Caco-2 (cell line): ENCODE measurements at places on chromosomes 3 and 15. TPM values are rescaled to one million over a fixed set of nuclear protein-coding genes. Genes with fewer than 3 reads are reported as not detected.

DNA sequence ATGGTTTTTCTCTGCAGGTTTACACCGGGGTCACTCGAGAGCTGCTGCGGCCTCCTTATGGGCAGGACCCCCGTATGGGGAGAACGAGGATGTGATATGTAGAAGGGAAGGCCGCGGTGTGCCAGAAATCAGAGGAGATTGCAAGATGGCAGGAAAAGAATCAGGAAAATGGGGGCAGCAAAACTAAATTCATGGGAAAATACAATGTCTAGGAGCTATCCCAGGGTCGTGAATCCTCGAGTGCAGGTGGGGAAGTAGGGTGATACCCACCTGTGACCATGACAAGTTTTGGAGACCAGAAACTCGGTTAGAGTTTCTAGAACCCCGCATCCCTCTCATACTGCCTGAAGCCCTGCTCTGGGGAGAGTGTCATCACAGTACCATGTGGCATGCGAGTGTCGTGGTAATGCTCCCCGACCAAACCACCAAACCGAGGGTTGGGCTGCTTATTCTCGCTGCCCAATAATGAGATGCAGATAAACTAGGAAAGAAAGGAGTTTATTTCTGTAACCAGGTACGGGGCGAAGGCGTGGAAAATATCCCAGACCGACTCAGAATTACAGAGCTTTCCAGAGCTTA lies 781 bp downstream of the TRNT1 start:
- no peak for DNase-seq

Gene RARB
- 2.5 and 3.8 TPM in 2 replicates for total RNA-seq

GRCh38 chr3:16402451-16402850 lies 111.0 kb downstream of the RFTN1 start:
- DNase-seq = no peak

Gene ADAMTS9
- total RNA-seq = 4.0 and 5.5 TPM in 2 replicates

Gene ZBTB47
- 4.8 and 5.2 TPM in 2 replicates for total RNA-seq

DNA sequence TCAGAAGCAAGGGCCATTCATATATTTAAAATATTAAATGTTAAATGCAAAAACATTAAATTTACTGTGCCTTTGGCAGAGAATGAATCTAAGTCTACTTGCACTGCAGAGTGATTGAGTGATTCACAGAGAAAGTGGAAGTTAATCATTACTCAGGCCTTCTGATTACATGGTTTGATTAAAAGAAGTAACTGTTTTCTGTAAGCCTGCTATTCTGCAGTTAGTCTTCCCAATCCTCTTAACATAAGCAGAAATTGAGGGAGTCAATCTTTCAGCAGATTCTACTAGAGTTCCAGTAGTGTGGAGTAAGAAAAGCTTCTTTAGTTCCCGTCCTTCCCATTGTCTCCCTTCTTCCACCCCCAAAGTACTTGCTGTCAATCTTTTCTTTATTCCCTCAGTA lies 1.5 kb downstream of the NLGN1 start:
- no peak for DNase-seq

GRCh38 chr15:43489191-43489590 lies 3.8 kb downstream of the TP53BP1 start:
- no peak for DNase-seq

DNA sequence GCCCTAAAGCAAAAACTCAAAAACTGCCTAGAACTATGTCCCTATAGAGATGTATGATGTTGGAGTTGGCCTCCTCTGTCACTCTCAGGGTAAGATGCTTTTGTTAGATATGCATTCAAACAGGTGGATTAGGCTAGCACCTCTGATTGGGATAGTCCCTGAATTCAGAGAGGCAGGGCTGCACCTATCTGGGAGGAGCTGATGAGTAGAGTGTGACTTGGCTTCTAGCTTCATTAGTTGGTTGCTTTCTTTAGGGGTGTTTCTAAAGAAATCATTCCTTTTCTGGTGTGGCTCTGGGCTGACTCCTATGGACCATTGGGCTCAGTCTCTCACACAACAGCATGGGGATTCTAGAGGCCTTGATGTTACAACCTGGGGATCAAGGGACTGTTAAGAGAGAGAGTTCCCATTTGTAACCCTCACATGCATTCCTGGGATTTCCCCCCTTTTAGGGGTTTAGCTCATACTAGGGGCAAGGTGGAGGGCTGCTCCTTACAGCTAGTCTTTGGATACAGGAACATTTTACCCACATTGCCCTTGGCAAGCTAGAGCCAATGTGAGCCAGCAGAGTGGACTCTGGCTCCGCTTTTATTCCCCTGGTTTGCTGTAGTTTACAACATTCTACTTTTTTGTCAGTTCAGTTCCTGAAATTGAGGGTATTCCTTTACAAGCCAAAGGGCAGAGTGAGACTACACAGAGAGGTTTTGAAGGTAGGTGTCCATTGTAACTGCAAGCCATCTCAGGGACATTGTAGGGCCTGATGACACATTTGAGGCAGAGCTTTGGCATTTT lies 7.5 kb downstream of the ZNF592 start:
- no peak for DNase-seq

DNA sequence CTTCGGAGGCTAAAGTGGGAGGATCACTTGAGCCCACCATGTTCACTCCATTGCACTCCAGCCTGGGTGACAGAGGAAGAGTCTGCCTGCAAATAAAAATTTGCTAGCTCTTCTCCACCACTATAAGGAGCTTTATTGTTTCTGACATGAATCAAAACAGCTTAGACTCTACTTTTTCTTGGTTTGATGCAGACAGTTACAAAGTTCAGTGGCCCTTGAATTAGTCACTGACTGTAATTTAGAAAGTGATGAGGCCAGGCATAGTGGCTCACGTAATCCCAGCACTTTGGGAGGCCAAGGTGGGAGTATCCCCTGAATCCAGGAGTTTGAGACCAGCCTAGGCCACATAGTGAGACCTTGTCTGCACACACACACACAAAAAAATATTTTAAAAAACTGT lies 172.4 kb upstream of the CGNL1 start:
- no peak for DNase-seq

Gene SLC9C1
- total RNA-seq = 0.23 TPM in 1 of 2 replicates, not detected in the other

DNA sequence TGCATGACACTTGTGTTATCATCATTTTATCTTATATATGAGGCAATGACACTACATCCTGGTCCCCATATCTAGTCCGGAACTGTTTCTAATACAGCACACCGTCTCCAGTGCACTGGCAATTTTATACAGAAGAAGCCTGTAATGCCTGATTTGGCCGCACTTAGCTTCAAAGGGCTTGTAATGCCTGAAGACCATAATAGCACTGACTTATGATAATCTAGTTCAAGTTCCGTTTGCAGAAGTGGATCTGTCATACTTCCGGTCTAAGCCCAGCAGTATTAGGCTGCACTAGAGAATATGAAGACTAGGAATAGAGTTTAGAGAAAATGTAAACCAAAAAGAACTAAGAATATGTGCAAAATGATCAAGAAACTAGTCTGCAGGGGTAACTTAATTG lies 1.3 kb downstream of the BNIP2 start:
- DNase-seq = no peak

DNA sequence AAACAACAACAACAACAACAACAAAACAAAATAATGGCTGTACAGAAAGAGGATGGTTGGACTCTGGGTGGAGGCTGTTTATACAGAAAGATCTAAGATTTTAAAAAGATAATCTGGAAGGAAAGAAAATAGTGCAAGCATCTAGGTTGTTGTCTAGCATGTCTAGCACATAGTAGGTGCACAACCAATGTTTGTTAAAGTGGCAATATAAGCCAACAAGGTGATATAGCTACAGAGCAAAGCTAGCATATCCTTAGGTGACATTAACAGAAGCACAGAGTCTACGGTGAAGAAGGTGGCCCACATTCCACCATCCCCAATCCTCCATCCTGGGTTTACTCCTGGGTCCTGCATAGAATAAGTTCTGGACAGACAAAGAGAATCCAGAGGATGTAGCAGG lies 4.7 kb downstream of the TMEM40 start:
- no peak for DNase-seq

DNA sequence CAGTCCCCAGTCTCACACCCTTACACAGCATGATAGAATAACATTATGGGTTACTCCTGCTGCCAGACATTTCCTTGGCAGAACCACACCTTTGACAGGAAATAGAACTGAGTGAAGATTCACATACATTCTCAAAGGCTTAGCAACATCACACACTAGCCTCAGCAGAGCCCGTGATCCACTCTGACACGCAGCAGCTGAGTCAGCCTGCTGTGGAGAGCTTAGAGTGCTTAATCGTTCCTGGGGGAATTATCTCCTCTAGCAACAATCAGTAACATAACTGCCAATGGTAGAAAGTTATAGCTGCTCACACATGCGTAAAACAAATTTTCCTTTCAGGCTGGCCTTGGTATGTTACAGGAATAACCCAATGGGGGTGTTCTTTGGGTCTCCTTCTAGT lies 382.1 kb downstream of the GAP43 start:
- no peak for DNase-seq

GRCh38 chr3:135887220-135887619 lies 78.3 kb upstream of the PPP2R3A start:
- no peak for DNase-seq

Gene PPP2R3A
- 9.5 and 10.2 TPM in 2 replicates for total RNA-seq

- DNase-seq = no peak
Measured at GRCh38 chr3:156761007-156761406, 65.1 kb upstream of the LEKR1 start.

GRCh38 chr3:108862865-108863798 lies 40.5 kb downstream of the TRAT1 start:
- DNase-seq = no peak

DNA sequence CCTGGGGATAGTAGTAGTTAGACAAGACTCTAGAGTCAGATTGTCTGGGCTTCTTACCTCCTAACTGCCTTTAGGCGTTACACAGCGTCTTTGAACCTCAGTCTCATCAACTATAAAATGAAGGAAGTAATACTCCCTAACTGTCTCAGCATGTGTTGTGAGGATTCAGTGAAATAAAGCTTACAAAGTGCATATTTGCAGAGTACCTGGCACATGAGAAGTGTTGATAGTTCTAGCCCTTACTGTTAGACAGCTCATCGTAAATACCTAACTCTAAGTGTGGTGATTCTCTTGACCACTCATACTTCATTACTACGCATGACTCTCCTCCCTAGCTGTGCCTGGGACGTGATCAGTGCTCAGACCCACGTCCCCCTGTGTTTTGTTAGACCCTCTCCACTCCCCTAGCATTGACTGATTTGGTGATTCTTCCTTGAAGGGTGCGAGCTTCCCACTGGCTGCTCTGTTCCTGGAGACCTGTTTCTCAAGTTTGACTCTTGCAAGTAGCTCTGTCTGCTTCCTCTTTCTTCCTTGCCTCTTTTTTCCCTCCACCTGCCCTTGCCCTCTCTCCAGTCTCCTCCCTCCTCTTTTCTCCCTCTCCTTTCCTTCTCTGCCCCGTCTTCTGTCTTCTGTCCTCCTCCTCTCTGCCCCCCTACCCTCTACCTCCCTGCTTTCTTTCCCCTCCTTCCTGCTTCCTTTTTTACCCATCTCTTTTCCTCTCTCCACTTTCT lies 124.2 kb downstream of the SLC25A26 start:
- no peak for DNase-seq

Gene CRABP1
- 113 and 116 TPM in 2 replicates for total RNA-seq

DNA sequence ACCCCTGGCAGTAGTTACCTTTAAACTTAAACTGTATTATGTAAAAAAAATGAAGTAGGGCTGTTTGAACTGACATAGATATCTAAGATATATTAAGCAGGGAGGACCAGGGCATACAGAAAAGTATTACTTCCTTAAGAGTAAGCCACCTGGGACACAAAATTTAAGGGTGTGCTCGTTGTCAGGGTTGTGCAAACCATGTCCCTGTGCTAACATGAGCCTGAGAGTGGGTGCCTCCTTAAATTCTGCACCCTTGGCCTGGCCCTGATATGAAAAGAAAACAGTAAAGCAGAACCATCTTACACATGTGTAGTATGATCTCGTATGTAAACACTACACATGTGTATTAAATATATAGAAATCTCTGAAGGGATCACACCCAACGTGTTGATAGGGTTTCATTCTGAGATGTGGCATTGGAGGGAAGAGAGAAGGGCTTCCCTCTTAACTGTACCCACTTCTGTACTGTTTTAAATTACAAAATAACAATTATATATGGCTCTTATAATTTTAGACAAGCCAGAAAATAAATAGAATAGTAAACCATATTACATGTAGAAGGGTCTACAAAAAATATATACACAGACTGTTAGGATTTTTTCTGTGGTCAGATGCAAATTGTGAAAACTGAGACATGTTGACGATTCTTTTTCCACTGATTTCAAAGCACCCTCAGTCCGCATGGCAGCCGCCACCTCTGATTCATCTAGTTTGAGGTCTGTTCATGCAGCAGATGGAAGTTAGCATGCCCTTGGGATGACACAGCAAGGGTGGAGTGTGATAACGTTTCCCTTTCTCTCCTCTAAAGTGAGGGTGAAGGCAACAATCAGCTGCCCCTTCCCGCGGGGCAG lies 400.8 kb upstream of the PROK2 start:
- no peak for DNase-seq

Gene ECE2
- total RNA-seq = not detected in 2 replicates

- no peak for DNase-seq
Measured at GRCh38 chr15:101175401-101175800, 76.4 kb downstream of the CHSY1 start.

GRCh38 chr15:58755956-58756355 lies 6.4 kb upstream of the ADAM10 start:
- no peak for DNase-seq

Gene ZNF502
- 2.0 TPM in 2 replicates for total RNA-seq

DNA sequence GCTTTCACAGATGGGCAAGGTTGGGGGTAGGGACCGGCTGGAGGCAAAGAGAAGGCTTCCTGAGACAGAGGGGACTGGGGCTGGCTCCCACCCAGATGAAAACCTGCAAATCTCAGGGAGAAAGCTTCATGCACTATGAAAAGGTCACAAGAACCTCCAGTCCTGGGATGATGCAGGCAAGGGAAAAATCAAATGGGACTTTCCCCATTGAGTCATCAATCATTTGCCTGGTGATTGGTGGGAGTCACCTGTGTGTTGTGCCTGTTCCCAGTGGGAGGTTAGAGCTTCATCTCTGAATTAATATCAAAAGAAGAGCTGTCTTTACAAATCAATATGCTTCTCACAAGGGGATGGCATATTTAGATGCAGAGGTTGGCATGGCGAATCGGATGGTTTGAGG lies 49.9 kb downstream of the CACNA1D start:
- DNase-seq = no peak

Gene ISL2
- 11.0 TPM in 2 replicates for total RNA-seq

DNA sequence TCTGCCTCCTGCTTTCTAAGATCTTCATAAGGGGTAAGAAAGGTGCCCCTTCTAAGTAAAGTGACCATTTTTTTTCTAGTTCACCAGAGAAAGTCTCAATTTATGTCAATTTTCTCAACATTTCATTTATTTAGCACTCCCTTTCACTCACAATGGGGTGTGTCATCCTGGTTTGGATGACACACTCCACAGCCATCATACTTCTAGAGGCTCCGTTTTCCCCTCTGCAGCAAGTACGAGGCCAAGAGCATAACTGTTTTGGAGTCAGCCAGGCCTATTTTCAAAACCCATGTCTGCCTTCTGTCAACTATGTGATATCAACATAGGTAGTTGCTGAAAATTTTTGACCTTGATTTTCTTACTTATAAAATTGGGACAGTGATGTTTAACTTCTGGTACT lies 703.2 kb downstream of the NLGN1 start:
- DNase-seq = no peak

- no peak for DNase-seq
Measured at GRCh38 chr15:87727073-87727472, 529.5 kb downstream of the NTRK3 start.

- no peak for DNase-seq
Measured at GRCh38 chr3:54067055-54067698, 55.2 kb upstream of the CACNA2D3 start.
